ENCODE measurements at places on chromosomes 6 and 20. TPM values are rescaled to one million over a fixed set of nuclear protein-coding genes. Genes with fewer than 3 reads are reported as not detected.
A peak's percentile ranks its signal among the peaks of the same experiment; 100 is the strongest.

DNA sequence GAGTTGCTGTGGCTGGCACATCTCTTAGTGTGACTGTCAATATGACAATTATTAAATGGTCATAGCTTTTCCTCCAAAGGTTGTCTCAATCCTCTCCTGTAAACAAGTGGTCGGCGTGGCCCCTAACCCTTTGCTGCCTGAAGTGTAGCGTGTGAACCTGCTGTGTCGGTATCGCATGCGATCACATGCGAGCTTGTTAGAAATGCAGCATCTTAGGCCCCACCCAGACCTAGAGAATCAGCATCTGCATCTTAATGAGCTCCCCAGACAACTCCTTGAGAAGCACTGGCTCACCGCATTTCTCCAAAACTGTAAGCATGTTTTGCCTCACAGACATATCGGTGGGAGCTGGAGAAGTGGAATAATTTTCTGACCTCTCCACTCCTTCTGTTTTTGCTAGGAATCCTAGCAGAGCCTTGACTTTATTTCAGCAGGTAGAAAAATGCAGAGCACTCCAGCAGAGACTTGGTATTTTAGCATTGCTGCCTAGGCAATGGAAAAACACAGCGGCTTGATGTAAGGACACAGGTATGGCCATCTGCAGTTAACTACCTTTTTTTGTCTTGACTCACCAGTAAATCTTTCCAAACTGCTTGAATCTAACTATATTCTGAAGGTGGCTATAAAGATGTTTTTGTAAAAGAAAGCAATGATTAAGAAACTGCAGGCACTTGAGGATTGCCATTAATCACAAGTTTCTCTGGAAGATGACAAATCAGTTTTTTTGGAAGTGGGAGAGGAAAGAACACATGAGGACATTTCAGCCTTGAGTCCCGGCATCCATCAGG, 67.6 kb downstream of the PSMG4 start:
- DNase-seq = no peak

DNA sequence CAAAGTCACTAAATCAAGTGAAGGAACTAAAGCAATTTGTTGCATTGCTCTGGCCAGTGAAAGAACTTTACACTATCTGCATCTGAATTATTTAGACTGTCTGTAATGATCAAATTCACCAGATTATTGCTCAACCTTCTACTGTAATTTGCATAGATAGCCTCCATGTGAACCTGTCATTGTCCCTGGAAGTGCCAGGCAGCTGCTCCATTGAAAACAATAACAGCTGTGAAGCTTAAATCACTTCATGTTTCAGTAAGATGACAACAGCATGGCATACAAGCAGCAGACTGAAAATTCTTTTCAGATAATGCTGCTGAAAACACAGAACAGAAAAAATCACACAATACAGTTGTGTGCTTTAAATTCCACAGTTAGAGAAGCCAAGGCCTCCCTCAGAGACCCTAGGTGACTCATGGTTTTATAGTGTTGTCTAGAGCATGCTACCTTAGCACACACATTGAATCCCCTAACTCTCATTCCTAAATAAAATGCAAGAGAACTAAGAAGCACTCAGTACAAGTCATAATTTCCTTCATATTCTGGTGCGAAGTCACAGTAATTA, 248.9 kb downstream of the TPBG start:
- no peak for DNase-seq

DNA sequence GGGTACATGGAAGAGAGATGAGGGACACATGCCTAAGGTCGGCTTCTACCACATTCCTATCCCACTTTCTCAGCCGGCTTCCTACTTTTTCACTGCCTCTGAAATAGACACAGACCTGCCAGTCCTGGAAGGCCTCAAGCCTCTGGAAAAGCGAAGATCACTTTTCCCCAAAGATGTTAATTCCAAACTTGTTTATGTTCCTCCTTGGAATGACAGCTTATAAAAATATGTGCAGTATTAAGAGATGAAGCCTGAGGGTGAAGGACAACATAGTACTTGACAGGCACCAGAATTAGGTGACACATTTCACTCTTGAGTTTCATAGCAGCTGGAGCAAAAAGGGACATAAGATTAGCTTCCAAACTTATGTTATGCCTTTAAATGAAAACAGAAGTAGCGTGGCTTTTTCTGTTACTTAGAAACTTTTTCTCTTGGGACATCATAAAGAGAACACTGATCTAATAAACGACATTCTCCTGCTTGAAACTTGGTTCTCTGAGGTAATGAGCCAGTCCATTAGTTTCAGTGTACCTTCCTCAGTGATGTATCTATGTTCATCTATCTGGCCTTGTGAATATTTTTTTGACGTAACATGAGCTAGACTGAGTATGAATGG, 25.3 kb downstream of the FOXO3 start:
- DNase-seq = no peak

- DNase-seq = no peak
Observed at GRCh38 chr6:28442586-28442985, 705 bp downstream of the ZSCAN23 start.

DNA sequence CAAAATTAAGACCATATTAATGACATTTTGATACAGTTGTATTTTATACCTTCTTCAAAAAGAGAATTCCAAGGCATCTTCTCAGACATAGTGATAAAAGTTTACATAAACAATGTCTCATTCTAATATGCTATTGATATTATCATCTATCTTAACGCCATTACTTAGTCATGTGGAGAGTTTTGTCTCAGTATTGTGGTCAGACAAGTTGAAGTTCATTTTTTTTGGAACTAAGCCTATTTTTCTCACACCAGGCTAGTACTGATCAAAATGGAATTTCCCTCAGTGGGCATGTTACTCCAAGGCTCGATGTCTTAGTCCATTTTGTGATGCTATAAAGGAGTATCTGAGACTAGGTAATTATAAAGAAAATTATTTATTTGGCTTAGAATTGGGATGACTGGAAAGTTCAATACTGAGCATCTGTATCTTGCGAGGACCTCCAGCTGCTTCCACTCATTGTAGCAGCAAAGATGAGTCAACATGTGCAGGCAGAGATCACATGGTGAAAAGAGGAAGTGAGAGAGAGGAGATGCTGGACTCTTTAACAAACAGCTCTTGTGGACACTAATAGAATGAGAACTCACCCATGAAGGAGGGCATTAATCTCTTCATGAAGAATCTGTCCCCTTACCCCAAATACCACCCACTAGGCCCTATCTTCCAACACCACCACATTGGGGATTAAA, 825.5 kb upstream of the MANEA start:
- no peak for DNase-seq

DNA sequence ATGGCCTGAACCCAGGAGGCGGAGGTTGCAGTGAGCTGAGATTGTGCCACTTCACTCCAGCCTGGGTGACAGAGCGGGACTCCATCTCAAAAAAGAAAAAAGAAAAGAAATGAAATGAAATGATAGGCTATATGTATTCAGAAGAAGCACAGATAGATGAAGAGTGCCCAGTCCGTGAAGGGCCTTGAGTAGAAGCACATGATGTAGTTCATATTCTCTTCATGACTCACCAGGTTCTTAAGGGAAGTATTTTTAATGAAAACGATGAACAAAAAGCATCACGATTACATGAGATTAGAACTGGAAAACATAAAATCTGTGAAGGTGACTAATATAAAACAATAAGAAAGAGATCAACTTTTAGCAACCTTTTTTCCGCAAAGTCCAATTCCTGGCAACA, 29.8 kb downstream of the TPD52L1 start:
- no peak for DNase-seq

GRCh38 chr6:163057260-163057659, 329.5 kb downstream of the PACRG start:
- no peak for DNase-seq

- no peak for DNase-seq
Observed at GRCh38 chr6:3546121-3546520, 89.3 kb upstream of the SLC22A23 start.

DNA sequence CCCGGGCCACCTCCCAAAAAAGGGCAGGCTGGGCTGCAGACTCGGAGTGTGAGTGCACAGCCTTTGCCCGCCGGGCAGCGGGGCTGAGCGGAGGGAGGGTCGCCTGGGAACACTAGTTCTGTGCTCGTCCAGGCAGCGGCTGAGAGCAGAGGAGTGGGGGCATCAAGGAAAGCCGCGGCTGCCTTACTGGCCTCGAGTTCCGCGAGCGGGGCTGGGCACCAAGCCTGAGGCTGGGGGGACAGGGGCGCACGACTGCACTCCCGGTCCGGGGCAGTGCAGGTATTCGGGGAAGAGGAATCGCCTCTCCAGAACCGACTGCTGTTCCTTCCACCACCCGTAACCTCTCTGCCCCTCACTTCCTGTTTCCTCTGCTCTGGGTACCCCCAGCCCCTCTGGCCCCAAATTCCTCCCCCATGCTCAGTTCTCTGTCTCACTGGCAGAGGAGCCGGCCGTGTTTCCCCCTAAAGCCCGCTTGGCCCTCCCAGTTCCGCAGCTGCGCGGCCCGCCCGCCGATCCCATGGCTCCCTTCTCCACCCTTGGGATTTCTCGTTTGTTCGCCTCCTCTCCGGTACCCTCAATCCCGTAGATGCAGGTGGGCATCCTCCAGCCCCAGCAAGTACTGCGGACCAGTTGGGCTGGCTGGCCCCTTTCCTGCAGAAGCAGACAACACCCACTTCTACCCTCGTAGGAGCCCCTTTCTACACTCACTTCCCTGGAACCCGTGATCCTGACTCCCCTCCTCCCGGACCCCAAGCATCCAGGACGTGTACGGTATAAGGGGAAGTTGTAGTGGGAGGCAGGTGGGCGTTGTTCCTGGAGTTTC, 5.1 kb downstream of the RING1 start:
- DNase-seq = peak; percentile 43

- DNase-seq = no peak
Observed at GRCh38 chr6:46056906-46057529, 41.4 kb upstream of the CLIC5 start.

DNA sequence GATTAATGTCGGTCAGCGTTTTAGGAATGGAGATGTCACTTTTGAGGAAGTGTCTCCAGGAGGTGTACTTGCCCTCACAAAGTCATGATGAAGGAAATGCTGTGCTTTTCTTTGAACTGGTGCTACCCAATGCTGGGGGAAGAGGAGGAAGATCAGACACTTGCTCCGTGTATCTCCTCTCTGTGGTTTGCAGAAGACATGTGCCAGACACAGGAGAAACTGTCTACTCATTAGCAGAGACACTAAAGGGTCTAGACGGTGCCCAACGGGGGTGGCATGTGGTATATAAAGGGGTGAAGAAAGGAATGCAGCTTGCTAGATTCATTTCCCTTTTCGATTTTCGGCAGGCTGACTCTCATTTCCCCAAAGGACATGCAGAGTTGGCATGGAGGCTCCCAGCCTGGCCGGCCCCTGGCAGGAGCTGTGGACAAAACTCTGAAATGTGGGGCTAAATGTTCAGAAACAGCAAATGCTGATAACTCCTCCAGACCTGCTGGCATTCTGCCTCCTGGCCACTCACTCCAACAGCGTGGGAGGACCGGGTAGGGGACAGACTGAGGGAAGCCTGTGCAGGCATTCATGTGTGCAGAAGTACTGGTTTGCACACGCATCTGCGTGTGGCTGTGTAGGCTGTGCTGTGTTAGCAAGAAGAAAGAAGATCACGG, 59.6 kb upstream of the QKI start:
- DNase-seq = no peak

DNA sequence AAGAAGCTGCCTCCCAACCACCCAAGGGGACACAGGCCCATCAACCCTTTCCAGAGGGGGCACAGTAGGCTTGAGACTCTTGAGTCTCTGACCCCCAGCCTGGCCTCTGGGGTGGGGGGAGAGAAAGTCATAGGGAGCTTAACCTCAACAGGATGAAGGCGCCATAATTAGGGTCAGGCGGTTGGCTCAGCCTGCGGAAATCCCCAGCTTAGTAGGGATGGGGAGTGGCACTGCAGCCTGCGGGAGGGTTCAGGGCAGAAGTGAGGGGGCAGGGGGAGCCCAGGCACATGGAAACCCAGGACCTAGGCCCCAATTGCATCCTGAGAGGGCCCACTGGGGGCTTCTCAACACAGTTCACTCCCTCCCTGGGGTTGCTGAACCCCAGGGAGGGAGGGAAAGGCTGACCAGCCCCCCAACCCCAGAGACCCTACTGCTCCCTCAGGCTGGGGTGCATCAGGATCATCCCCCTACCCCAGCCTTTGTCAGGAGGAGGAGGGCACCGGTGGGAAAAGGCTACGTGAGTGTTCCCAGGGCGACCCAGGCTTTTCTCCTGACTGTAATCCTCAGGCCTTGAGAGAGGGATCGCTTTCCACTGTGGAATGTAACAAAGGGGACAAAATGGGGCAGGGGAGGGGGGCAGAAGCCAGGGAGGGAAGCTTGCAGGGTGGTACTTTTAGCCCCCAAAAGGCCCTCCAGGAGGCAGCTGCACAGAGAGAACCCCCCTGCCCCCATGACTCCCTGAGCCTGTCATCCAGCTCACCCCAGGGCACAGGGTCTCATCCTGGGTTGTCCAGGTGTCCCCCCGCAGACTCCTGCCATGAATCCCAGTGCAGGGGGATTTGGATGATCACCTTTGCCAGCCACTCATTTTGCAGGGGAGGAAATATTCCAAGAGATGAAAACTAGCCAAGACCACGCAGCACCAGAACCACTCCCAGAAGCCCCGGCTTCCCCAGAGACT, 46.4 kb downstream of the MRPL14 start:
- no peak for DNase-seq

GRCh38 chr20:420721-421574, 12.8 kb downstream of the RBCK1 start:
- no peak for DNase-seq

GRCh38 chr6:154058963-154059680, 20.1 kb downstream of the OPRM1 start:
- DNase-seq = no peak

- peak; percentile 73 for DNase-seq
Observed at GRCh38 chr6:84422380-84422968, 195.0 kb upstream of the CEP162 start.

GRCh38 chr6:143110996-143111395, 50.3 kb downstream of the AIG1 start:
- DNase-seq = no peak

DNA sequence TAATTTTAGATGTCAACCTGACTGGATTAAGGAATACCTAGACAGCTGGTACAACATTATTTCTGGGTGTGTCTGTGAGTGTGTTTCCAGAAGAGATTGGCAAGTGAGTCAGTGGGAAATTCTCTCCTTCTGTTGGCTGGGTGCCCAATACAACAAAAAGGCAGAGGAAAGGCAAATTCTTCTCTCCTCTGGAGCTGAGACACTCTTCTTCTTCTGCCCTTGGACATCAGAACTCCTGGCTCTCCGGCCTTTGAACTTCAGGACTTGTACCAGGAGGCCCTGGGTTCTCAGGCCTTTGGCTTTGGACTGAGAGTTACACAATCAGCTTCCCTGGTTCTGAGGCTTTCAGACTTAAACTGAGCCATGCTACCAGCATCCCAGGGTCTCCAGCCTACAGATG, 7.8 kb upstream of the BTN3A1 start:
- DNase-seq = no peak

Gene NRSN1
- not detected for total RNA-seq

Gene HLA-DRA
- 235 TPM for total RNA-seq

Gene ELOVL2
- total RNA-seq = 24.4 TPM

Gene C6orf120
- total RNA-seq = 17.2 TPM

Gene NKAPL
- 0.35 TPM for total RNA-seq

Gene TRIM10
- 1.4 TPM for total RNA-seq

Gene FAM217A
- total RNA-seq = not detected

Gene HLA-G
- total RNA-seq = 0.20 TPM

Measured in right lobe of liver (tissue), 6 donors.